ENCODE measurements at places on chromosomes 12 and 14. TPM values are rescaled to one million over a fixed set of nuclear protein-coding genes. Genes with fewer than 3 reads are reported as not detected.

Gene ZCCHC8
- 20.5 TPM for total RNA-seq

Gene PUS1
- 7.2 TPM for total RNA-seq

Gene RIPK3
- 0.33 TPM for total RNA-seq

Gene KERA
- total RNA-seq: not detected

Gene MAP1LC3B2
- total RNA-seq: 1.2 TPM

Gene APAF1
- 19.3 TPM for total RNA-seq

Gene TOMM20L
- not detected for total RNA-seq

Gene TSFM
- 15.5 TPM for total RNA-seq

Gene RHOJ
- 4.1 TPM for total RNA-seq

Gene KRT84
- total RNA-seq: not detected

Gene ANKS1B
- 0.51 TPM for total RNA-seq

Gene FAR2
- total RNA-seq: 5.4 TPM

Gene TAS2R31
- total RNA-seq: 2.6 TPM

Gene AQP6
- 0.17 TPM for total RNA-seq

Gene TSPAN11
- total RNA-seq: 2.6 TPM

Gene MYF6
- total RNA-seq: under 0.01 TPM

Gene CMKLR1
- total RNA-seq: under 0.01 TPM

Gene MYO1H
- not detected for total RNA-seq

Gene TCP11L2
- 82.6 TPM for total RNA-seq

Gene DAO
- not detected for total RNA-seq

Gene FSCB
- total RNA-seq: not detected

Gene TEX52
- total RNA-seq: not detected

Gene OAS2
- 2.3 TPM for total RNA-seq

Measured in fibroblast of lung (primary cell).